Glutamatergic neuron (in vitro differentiated cells): ENCODE measurements at places on chromosomes 2 and 18. TPM values are rescaled to one million over a fixed set of nuclear protein-coding genes. Genes with fewer than 3 reads are reported as not detected.

DNA sequence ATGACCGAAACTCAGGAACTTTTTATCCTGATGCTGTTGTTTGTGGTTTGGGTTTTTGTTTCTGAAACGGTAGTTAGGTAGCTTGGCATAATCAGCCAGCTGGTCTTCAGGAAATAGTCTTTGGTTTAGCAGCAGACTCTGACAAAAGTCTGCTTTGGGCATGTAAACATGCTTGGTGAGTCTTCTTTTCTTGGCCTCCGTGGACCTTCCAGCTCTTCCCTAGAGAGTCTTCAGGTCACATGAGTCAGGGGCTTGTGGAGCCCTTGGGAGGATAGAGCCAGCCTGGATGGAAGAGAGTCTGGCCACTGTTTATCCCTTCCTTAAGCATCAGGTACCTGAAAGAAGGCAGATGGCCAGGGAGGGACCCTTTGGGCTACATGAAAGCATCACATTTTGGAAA is 154.5 kb downstream of the MGAT5 start:
- H3K4me3 ChIP-seq = no peak overlapping the region
- no peak for DNase-seq
- peaks cover 50% of the 10 kb centered on the region for H3K4me1 ChIP-seq
- H3K27ac ChIP-seq = no peak overlapping the region

DNA sequence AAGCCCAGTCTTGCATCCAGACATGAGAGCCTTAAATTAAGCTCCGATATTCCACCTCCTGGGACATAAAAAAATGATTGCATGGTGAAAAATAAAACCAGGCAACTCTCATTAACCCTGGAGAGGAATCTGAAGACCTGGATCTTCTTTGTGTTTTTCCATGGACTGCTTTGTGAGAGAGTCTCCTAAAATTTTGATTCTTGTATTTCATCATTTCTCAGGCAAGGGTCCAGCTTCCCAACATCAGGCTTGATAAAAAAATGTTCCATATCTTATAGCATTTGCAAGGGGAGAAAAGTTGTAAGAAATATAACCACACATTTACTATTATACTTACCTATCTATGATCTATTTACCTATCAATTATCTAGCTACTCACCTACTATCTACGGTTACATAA is 327.5 kb upstream of the SPHKAP start:
- no peaks in the 10 kb centered on the region for H3K4me1 ChIP-seq
- no peak overlapping the region for H3K27ac ChIP-seq
- no peak overlapping the region for H3K4me3 ChIP-seq
- H3K36me3 ChIP-seq = no peaks in the 10 kb centered on the region
- H3K27me3 ChIP-seq = no peaks in the 10 kb centered on the region
- no peak for DNase-seq

The IGFBP5 gene
- total RNA-seq = 0.51 TPM

GRCh38 chr18:24499814-24500213 is 39.4 kb downstream of the HRH4 start:
- H3K27ac ChIP-seq = no peak overlapping the region
- no peaks in the 10 kb centered on the region for H3K27me3 ChIP-seq
- H3K4me3 ChIP-seq = no peak overlapping the region
- H3K36me3 ChIP-seq = peaks cover 4% of the 10 kb centered on the region
- no peak for DNase-seq

DNA sequence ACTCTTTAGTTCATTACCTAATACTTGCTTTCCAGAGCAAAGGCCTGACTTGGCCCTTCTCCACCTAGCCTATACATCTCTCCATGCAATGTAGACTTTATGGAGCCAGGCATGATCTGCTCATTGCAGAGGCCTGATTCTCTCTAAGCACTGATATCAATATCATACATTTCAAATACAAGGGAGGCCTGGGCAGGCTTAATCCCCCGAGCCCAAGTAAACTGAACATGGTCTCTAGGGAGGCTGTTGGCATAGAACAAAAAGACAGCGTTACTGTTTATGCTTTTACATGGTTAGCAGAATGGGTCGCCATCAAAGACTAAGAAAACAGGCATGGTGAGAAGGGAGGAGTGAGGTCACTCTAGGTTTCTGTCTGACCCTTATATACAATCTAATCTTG is 695.1 kb downstream of the ZEB2 start:
- H3K4me3 ChIP-seq = no peak overlapping the region
- H3K27me3 ChIP-seq = no peaks in the 10 kb centered on the region
- H3K4me1 ChIP-seq = peaks cover 30% of the 10 kb centered on the region
- H3K36me3 ChIP-seq = no peaks in the 10 kb centered on the region
- no peak overlapping the region for H3K27ac ChIP-seq

The GALNT5 gene
- 0.10 TPM for total RNA-seq

The TSPYL6 gene
- 0.27 TPM for total RNA-seq

GRCh38 chr18:55012008-55012407 is 52.7 kb upstream of the CCDC68 start:
- H3K4me3 ChIP-seq = no peak overlapping the region
- no peak overlapping the region for H3K27ac ChIP-seq
- DNase-seq = no peak
- no peaks in the 10 kb centered on the region for H3K36me3 ChIP-seq
- H3K27me3 ChIP-seq = no peaks in the 10 kb centered on the region

DNA sequence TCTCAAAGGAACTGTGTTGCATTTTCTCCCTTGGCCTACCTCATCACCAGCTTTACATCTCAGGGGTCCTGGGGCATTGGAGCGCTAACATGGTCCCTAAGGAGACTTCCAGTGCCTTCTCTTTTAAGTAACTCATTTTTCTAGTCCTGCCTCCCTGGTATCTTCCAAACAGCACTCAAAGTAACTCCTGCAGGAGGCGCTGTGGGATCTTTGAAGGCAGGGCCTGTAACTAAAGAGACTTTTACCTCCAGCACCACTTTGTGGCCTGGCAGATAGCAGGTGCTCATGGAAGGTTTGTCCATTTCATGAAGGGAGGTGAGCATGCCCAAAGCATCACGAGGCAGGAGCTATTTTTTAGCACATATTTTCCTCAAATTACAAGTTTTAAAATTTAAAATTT is 411.0 kb upstream of the GYPC start:
- no peaks in the 10 kb centered on the region for H3K4me1 ChIP-seq
- no peaks in the 10 kb centered on the region for H3K27me3 ChIP-seq
- H3K4me3 ChIP-seq = no peak overlapping the region

- DNase-seq = no peak
- peaks cover 3% of the 10 kb centered on the region for H3K36me3 ChIP-seq
- no peaks in the 10 kb centered on the region for H3K27me3 ChIP-seq
- no peak overlapping the region for H3K4me3 ChIP-seq
- no peak overlapping the region for H3K27ac ChIP-seq
- H3K4me1 ChIP-seq = peaks cover 2% of the 10 kb centered on the region
Measured at GRCh38 chr2:201234663-201235135, 25.6 kb upstream of the CASP8 start.

- no peak overlapping the region for H3K27ac ChIP-seq
- H3K4me1 ChIP-seq = no peaks in the 10 kb centered on the region
- no peaks in the 10 kb centered on the region for H3K27me3 ChIP-seq
Measured at GRCh38 chr2:57313678-57314077, 732.9 kb upstream of the VRK2 start.

DNA sequence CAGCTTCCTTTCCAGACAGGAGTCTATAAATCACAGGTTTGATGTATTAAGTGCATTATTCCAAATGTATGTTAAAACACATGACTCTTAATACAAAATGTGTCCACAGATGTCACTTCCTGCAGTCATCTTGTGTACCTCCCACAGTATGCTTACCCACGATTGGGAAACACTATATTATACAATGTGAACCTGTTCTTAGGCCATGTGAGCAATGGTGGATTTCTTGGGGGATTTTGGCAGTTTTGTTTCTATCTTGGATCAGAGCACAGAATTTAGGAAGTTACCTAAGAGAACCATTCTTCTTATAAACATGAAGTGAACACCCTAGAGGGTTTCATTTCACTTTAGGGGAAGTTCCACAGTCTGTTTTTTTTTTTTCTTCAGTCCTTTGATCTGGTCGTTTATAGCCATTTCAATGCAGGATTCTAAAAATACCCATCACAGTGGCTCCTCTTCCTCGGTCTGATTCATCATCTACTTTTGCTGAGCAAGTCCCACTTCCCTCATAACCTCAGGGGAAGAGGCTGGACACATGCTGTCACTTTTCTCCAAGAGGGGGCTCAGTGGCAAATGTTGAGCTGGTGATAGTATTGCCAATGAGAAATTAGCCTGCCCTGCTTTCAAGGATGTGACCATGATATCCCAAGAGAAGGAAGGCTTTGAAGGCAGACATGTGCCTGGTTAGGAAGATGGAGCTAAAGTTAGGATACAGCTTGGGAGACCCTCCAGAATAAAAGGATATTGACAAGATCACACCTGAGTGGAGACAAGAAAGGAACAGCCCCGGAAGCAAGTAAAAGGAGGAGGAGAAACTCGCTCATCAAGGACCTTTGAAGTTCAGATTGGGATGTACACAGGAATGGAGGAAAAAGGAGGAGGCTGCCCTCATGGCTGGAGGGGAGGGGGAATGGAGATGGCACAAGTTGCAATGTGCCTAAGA is 22.6 kb downstream of the PLEK start:
- H3K4me1 ChIP-seq = peaks cover 18% of the 10 kb centered on the region
- peaks cover 8% of the 10 kb centered on the region for H3K27me3 ChIP-seq
- no peak for DNase-seq
- no peak overlapping the region for H3K4me3 ChIP-seq
- H3K36me3 ChIP-seq = no peaks in the 10 kb centered on the region
- no peak overlapping the region for H3K27ac ChIP-seq

The TRIB2 gene
- 131 TPM for total RNA-seq

DNA sequence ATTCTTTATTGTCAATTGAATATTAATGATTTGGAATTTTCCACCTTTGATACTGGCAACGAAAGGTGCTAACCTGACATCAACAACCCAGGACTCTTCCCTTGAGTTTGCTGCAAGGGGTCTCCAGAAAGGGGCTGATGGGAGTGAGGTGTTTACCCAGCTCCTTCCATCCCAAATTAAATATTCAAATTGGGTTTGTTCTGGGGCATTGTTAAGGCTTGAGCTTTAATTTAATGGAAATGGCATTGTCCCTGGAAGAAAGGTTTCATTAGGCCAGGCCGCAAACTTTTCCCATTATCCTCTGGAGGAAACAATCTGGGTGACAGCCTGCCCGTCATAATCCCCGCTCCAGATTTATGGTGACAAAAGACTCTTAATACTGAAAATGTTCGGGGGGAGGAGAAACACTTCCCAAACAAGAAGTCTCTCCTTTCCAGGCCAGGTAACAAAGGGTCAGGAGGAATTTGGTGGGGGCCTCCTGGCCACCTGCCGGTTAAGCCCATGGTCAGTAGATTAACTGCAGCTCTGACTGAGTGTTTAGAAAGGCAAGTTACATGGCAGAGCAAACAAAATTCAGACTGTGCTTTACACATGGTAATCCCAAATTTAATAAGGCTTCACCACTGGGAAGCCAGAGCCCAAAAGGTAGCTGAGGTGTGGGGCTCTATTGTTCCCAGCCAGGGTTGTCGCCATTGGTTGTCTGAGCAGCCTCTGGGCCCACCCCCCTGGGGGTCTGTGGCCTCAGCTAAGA is 151.4 kb upstream of the SIX3 start:
- H3K27me3 ChIP-seq = peaks cover 9% of the 10 kb centered on the region
- H3K4me1 ChIP-seq = no peaks in the 10 kb centered on the region
- H3K4me3 ChIP-seq = no peak overlapping the region

DNA sequence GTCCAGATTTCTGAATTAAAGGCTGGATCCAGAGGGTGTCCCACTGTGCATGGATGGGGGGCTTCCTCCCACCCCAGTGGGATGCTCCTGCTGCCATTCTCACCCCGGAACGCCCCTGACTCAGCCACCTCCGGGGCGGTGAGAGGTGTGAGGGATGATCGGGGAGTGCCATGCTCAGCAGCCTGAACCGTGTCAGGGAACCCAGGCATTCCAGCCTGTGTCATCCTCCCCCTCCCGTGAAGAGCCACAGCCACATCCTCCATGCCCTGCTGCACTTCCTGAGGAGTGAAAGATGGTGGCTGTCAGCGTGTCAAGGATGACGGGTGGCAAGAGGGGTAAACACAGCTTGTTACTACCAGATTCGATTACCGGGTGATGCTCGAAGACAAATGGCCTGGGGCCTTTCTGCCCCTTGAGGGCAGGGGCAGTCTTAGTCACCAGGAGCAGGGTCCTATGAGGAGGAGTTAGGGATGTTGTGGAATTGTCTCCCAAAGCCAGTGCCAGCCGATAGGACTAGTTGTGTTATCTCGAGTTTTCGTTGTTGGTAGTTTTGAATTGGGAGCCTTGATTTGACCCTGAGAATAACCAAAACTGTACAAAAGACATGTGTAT is 80.8 kb downstream of the TCF7L1 start:
- DNase-seq = no peak
- H3K4me1 ChIP-seq = peaks cover 8% of the 10 kb centered on the region
- no peaks in the 10 kb centered on the region for H3K36me3 ChIP-seq
- peaks cover 1% of the 10 kb centered on the region for H3K27me3 ChIP-seq
- H3K4me3 ChIP-seq = no peak overlapping the region

GRCh38 chr2:60485055-60485454 is 68.4 kb downstream of the BCL11A start:
- H3K4me1 ChIP-seq = peaks cover 17% of the 10 kb centered on the region
- no peaks in the 10 kb centered on the region for H3K36me3 ChIP-seq
- peaks cover 2% of the 10 kb centered on the region for H3K27me3 ChIP-seq
- no peak overlapping the region for H3K4me3 ChIP-seq

DNA sequence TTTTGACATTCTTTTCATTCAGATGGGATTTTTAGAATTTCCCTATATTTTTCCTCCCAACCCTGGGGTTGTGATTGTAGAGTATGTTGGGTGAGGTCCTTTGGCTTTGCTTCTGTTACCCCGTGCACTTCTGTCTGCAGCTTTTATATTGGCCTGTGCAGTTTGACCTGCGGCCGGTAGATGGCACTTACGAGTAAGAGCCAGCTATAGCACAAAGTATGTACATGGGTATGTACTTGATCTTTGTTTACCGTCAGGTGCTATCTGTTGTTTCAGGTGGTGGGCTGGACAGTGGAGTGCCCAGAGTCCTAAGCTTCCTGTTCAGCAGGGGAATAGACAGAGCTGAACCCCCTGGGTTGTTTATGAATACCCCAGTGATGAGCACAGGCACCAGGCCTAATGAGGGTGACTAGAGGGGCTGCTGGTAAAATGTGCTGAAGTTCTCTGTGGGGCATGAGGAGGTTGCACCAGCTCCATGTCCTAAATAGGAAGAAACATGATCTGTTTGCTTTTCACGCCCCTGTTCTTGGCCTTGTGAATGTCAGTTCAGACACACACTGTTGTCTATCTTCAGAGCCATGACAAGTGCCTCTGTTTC is 58.9 kb upstream of the THUMPD2 start:
- DNase-seq = no peak
- no peak overlapping the region for H3K27ac ChIP-seq
- H3K36me3 ChIP-seq = peaks cover 6% of the 10 kb centered on the region
- no peak overlapping the region for H3K4me3 ChIP-seq
- H3K27me3 ChIP-seq = no peaks in the 10 kb centered on the region
- peaks cover 3% of the 10 kb centered on the region for H3K4me1 ChIP-seq

GRCh38 chr18:2853926-2854664 is 7.3 kb downstream of the EMILIN2 start:
- H3K36me3 ChIP-seq = no peaks in the 10 kb centered on the region
- H3K4me1 ChIP-seq = peaks cover 4% of the 10 kb centered on the region
- no peak overlapping the region for H3K27ac ChIP-seq

DNA sequence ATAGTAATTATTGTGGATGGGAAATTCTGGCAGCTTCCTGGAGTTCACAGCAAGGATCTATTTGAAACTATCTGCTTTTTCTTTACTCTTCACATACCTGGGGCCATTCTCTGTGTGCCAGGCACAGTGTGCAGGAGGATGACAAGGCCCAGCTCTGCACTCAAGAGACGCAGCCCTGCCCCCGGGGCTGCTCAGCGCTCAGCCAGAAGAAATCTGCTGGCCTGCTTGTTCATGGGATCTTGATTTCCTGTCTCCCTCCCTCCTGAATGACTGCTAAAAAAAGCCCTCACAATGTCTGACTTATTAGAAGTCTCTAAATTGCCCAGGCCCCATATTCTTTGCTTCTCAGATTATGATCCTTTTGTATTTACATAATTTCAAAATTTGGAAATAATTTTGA is 210.9 kb downstream of the DCDC2C start:
- H3K36me3 ChIP-seq = peaks cover 14% of the 10 kb centered on the region
- no peak overlapping the region for H3K4me3 ChIP-seq
- H3K27me3 ChIP-seq = peaks cover 3% of the 10 kb centered on the region
